Activated T-cell treated with anti-CD3 and anti-CD28 coated beads, Interleukin-2, amount 50 U/mL, for 24 hours (primary cell): ENCODE measurements at places on chromosomes 2 and 18.

DNA sequence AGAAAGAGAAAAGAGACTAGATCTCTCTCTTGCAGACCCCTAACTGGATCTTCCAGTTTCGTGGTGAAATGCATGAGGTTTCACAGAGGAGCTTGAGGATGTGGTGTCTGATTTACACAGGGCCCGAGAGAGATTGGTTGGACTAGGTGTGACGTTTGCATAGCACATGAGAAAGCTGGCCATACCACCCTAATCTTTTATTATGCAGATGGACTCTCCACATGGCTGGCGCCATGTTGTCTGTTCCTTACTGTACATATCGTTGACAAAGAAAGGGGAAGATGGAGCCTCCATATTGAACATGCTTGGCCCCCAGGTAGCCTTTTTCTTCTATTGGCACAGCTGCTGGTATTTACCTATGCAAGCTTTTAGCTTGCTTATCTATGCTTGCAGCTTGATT, 27.5 kb upstream of the PGAP1 start:
- DNase-seq = no peak

DNA sequence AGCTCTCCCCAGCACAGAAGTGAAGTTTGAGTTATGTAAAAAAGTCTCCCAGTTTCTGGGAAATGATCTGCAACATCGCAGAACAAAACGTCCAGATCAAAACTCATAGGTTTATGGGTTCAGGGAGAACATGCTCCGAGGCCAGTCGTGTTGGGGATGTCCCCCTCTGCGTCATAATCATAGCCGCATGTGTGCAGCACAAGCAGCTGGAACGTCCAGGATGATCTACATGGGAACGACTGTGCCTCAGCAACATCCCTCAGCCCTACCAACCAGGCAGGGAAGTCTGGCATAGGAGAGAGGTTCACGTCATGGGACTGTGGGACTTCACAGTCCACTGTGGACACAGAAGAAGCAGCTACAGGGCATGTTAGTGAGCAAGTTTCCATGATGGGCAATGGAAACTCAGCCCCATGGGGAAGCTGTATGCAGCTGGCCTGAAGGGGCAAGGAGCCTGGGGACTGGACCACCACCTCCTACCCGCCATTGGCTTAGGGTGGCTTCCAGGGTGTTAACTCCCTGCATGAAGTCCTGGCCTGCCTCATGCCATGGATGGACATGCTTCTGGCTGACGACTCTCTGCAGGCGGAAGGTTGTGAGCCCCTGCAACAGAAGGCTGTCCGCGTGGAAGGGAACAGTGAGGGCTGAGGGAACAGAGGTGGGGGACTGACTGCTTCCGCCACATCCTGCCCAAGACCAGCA, 96.9 kb downstream of the COPS8 start:
- DNase-seq = no peak

- no peak for DNase-seq
Observed at GRCh38 chr2:151987484-151987883, 111.4 kb downstream of the CACNB4 start.

DNA sequence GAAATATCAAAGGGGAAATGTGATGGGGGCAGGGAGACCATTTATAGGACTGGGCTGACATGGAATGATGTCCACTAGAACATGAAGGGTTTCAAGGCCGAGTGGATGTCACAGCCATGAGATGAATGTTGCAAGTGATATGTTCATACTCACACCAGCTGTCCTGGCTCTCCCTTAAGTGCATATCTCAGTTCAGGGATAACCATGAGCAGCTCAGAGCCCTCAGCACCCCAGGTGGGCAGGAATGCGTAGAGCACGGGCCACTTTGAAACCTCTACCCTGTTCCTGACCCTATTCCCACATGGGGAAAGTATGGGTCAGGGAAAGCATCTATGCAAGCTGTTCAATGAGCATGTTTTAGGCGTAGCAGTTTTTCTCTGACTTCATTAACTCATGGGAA, 12.4 kb upstream of the EML4 start:
- no peak for DNase-seq

DNA sequence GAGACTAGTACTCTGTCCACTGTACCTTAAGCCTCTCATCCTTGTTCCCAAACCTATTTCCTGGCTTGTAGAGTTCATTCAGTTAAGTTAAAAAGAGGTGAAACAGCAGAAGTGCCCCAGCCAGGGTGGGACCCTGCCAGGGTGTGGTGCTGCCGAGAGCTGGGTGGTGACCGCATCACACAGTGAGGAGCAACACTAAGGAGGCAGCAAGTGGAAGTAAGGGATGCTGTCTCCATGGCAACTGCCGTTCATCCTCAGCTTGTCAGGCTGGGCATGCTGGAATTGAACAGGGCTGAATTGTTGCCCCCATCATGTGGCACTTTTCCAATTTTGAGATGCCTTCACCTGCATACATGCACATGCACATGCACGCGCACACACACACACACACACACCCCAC, 77.0 kb downstream of the VSNL1 start:
- DNase-seq = no peak

DNA sequence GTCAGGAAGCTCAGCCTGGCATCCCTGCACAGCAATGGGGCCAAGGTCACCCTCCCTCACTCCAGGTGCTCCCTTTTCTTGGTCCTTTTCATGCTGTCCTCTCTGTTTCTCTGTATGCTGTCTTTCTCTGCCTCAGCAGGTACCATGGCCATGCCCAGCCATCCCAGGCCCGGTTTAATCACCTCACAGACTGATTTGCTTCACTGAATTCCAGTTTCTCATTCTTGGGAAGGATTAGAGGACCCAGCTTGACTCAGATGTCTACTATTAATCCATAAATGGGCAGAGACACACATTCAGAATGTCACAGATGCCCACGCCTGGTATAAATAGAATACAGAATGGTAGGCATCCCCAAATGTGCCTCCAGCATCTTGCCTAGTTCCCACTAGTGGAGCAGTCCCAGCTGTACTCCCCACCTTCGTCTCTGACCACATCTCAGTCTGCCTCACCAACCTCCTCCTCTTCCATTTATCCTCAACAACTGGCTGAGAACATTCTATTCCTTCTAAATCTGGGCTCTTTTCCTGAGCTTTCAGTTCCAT, 14.2 kb upstream of the L3MBTL4 start:
- no peak for DNase-seq

- no peak for DNase-seq
Observed at GRCh38 chr2:68932402-68932801, 20.3 kb downstream of the GKN2 start.

GRCh38 chr2:197073701-197074433, 147.4 kb upstream of the PGAP1 start:
- DNase-seq = no peak
